ENCODE measurements at places on chromosomes 4 and X. TPM values are rescaled to one million over a fixed set of nuclear protein-coding genes. Genes with fewer than 3 reads are reported as not detected.

ANOS1 gene
- not detected for total RNA-seq

CSAG3 gene
- not detected for total RNA-seq

PDCL2 gene
- not detected for total RNA-seq

GC gene
- total RNA-seq: not detected

KLHL34 gene
- not detected for total RNA-seq

HOPX gene
- total RNA-seq: 224 TPM

Data from NCI-H460 (cell line).